ENCODE measurements at places on chromosomes 5 and 9.

DNA sequence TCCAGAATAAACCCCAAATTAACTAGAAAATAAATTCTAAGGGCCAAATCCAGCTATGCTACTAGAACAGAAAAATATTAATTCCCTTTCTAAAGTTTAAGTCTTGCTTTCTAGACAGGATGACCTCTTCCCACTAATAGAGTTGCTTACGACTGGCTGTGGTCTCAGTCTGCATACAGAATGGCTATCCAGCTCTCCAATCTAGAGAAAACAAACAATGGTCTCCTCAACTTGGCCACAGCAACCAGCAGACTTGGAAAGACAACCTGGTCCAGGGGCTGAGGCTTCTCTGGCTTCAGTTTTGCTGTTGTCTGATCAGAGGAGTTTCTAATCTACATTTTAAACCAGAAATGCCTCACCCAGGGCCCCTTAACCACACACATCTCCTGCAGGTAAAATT, 28.9 kb downstream of the RASEF start:
- DNase-seq: no peak

DNA sequence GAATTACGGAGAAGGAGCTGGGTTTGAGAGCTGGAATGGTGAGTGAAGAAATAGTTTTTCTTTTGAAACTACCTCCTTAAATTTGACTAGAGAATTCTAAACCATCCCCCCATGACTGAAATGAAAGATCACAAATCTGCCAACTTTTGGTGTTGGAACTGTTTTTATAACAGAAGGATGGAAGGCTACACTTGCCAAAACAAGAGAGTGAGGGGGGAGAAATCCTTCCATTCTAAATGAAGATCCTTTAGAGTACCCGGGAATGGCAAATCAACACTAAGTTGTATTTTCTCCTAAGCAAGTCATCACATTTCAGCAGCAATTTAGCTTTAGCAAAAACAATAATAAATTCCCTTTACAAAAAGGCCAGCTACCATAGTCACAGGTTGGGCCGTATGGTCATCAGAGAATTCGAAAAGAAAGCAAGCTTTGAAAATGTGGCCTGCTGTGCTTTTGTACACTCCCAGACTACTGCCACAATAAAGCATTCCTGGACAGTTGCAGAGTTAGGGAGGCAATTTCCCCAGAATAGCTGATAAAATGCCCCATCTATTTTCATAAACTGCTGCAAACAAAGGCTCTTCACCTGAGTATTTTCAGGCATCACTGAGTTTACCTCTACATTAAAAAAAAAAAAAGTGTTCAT, 25.0 kb upstream of the FREM1 start:
- DNase-seq: peak; percentile 56

DNA sequence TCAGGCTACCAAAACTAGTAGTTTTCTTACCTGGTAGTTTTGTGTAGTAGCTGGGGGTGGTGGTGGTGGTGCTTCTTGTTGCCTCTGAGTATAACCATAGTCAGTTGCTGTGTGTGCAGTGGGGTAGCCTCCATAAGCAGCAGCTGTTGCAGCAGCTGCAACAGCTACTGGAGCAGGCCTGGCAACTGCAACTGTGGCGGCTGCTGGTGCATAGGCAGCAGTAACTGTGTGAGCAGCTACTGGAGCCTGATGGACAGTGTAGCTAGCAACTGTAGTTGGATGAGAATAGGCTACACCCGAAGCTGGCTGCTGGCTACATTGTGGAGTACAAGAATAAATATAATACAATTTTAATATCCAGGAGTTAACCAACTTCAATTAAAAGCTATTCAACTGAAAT, 24.7 kb downstream of the ZFR start:
- DNase-seq: no peak

- DNase-seq: no peak
Measured at GRCh38 chr5:106415541-106415940, 1255.2 kb downstream of the EFNA5 start.

DNA sequence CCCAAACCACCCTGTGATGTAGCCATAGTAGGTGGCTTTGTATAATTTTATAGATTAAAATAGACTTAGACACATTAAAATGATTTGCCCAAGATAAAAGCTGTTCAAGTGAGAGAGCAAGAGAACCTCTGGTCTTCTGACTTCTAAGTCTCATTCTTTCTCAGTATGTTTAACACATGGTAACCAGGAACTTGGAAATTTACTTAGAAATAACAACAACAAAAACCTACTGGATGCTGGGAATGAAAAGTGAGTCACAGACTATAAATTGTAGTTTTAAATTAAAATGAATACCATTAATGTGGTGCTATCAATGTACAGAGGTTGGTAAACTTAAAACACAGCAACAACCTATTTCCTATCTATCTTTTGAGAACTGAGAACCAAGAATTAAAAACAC, 30.4 kb downstream of the HMGCR start:
- no peak for DNase-seq

DNA sequence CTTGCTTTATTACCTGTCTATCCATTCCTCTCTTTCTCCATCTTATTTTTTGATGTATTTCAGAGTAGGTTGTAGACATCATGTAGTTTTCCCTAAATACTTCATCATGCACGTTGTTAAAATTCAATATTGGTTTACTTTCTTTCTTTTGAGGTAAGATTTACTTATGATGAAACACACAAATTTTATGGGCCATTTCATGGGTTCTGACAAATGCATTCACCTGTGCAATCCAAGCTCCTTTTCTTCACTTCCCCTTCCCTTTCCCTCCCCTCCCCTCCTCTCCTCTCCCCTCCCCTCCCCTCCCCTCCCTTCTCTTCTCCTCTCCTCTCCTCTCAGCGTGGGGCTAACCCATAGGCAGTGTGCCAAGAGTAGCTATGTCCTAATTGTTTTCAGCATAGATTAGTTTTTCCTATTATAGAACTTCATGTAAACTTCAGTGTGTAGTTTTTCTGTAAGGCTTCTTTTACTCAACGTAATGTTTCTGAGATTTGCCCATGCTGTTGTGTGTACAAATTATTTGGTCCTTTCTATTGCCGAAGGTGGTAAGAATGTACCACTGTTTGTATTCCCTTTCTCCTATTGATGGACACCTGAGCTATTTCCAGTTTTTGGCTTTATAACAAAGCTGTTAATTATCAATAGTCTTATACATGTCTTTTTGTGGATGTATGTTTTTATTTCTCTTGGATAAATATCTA, 92.9 kb upstream of the CLINT1 start:
- DNase-seq: no peak

DNA sequence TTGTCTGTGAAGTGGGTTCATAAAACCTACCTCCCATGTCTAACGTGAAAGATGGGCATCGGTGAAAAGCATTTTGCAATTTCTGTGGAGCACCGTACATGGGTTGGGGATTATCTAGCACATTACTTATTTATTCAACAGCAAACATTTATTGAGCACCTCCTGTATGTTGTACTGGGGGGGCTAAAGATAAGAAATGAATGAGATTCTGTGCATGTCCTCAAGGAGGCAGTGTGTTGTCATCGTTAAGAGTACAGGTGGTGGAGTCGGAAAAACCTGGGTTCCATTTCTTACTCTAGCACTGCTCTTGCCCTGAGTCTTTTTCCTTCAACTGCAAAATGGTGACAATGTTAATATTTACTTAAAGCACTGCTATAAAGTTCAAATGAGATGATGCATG, 30.4 kb upstream of the DENND1A start:
- no peak for DNase-seq

- DNase-seq: no peak
Measured at GRCh38 chr5:76556511-76557221, 66.5 kb downstream of the F2RL2 start.

GRCh38 chr9:16611001-16611400, 259.5 kb downstream of the BNC2 start:
- DNase-seq: no peak

Data from neuronal stem cell (in vitro differentiated cells).